ENCODE measurements at places on chromosomes 7 and 10.

DNA sequence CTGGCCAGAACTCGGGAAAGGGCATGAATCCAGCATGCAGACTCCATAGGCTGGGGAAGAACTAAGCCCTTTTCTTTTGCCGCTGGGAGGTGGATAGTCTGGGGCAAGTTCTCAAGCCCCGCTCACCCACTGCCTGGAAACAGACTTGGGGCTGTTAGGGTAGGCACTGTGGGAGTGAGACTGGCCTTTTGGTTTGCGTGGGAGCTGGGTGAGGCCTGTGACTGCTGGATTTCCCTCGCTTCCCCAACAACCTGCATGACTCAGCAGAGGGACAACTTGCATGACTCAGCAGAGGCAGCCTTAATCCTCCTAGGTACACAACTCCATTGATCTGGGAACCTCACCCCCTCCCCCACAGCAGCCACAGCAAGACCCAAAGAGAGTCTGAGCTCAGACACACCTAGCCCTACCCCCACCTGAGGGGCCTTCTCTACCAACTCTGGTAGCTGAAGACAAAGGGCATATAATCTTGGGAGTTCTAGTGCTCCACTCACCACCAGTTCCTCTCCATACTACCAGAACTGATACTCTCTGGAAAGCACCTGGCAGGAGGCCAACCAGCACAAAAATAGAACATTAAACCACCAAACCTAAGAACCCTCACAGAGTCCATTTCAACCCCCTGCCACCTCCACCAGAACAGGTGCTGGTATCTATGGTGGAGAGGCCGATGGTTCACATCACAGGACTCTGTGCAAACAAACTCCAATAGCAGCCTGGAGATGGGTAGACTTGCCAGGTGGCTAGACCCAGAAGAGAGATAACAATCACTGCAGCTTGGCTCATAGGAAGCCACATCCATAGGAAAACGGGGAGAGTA is 81.4 kb upstream of the LAMB4 start:
- no peak for DNase-seq

DNA sequence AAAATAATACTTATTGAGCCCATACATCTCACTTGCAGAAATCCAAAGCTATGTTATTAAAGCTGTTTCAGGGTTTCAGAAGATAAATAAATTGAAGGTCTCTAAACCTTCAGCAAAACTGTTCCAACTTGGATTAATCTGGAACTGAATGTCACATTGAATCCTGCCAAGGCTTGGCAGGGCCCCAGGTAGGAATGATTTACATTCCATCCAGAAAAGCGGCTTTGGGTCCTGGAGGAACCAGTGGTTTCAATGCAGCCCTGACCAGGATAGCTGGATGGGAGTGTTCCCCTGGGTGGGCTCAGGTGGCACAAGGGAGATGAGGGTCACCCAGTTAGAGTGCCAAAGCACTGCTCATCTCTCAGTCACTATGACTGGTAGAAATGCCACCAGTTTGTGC is 37.0 kb upstream of the TMEM72 start:
- DNase-seq = no peak

DNA sequence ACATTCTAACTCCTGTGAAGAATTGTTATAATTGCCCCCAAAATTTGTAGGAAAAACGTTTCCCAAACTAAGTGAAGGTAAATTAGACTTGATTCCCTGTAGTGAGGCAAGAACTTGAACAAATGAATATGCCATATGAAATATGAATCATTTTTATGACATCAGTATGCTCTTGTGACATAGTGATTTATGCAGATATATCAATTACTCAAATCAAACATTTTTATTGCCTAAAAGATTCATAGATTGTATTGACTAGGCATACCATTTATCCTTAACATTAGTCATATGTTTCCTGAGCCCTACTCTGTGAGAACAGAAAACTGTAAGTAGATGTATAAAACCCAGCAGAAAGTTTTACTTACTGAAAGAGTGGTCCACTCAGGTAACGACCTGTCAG is 245.6 kb downstream of the MALRD1 start:
- DNase-seq = no peak

DNA sequence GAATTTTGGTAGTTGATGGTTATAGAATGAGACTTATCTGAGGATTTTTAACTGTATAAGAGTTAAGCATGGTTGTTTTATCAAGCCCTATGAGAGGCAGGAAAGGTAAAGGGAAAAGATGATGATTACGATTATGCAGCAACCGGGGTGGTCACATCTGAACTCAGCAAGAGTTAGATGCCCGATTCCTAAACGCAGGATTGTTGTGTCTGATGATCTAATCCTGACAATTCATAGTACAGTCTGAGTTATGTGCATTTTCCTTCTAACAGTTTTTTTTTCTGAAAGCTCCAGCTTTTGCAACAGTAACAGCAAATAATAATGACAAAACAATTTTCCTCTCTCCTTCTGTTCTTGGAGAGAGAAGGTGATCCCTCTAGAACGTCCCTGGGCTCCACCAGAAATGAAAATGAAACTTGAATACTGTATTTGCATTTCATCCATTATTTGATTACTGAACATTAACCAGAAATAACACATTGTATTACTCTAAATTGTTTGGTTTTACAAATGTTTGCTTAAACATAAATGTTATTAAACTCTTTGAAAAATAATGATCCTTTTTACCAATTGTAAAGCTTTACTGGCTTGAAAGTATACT is 176.5 kb upstream of the CCDC6 start:
- DNase-seq = no peak

DNA sequence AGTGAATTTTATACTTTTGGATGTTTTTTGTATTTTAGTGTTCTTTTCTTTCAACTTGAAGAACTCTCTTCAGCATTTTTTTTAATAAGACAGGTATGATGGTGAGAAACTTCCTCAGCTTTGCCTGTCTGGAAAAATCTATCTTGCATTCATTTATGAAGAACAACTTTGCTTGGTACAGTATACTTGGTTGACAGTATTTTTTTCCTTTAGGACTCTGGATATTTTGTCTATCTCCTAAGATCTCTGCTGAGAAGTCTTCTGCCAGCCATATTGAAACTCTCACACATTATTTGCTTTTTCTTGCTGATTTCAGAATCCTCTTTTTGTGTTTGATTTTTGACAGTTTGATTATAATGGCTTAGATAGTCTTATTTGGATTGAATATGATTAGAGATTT is 405.0 kb upstream of the GHITM start:
- no peak for DNase-seq

GRCh38 chr7:24052572-24053260 is 231.3 kb upstream of the NPY start:
- peak; percentile 95 for DNase-seq

- DNase-seq = no peak
Observed at GRCh38 chr7:69882269-69882668, 284.0 kb downstream of the AUTS2 start.

- DNase-seq = no peak
Observed at GRCh38 chr10:30747633-30748032, 118.1 kb upstream of the LYZL2 start.

GRCh38 chr10:30560326-30560725 is 69.2 kb downstream of the LYZL2 start:
- no peak for DNase-seq

GRCh38 chr10:33125522-33126517 is 167.8 kb upstream of the ITGB1 start:
- no peak for DNase-seq

DNA sequence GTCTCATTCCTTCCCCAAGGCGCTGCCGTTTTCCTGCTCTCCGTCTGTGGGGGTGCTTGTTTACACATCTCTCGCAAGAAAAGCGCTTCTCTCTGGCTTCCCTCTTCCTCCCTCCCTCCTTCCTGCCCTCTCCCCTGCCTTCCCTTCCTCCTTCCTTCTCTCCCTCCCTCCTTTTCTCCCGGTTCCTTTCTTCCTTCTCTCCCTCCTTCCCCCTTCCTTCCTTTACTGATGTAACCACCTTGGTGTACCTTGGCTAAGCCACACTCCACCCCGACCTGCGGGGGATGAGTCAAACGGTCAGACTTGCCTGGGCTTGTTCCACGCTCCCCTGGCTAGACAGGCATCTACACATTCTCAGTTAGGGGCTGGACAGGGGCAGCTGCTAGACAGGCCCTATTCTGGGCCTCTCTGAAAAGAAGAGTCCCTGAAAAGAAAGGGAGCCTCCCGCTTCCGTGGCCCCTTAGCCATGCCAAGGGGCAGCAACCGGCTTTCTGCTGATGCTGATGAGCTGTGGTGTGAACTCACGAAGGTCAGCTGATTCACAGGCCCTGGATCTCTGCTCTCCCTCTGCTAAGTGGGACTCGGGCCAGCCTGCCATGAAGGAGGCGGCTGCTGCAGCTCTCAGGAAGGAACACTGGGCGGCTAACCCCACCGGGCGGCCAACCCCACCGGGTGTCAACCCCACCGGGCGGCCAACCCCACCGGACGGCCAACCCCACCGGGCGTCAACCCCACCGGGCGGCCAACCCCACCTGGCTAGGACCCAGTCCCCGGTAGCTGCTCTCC is 216.8 kb downstream of the TCERG1L start:
- no peak for DNase-seq

DNA sequence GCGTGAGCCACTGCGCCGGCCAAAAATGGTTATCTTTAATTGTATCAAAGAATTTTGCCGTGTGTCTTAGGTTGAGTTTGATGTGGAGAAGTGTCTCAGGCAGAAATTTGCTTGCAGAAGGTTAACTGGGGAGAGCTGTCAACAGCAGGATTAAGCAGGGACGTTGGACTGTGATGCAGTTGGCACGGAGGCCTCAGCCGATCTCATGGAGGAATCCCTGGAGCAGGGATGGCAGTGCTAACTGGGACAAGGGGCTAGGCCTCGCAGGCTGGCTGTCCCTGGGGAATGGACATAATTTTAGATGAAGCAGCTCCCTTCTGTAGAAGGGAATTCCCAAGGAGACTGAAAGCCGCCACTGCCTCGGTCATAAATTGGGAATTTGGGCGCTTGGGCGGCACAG is 12.3 kb upstream of the KIF5B start:
- no peak for DNase-seq

DNA sequence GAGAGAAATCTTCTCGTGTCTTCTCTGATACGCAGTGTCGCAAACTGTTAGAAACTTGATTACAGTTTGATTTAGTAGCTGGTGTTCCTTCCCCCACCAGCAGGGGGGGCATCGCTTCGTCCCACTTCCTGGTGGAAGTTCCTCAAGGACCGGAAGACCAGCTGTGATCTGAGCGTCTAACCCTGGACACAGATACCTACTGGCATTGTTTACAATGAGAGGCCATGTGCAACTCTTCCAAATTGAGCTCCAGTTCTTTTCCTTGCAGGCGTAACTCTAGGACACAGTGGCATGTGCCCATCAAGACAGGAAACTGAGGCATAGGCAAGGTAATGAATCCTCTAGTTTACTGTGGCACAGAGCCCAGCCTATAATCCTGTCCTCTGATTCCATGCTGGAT is 219.0 kb downstream of the CCDC3 start:
- no peak for DNase-seq

GRCh38 chr7:14835384-14835783 is 67.2 kb downstream of the DGKB start:
- peak; percentile 93 for DNase-seq

- no peak for DNase-seq
Observed at GRCh38 chr7:53437336-53437735, 401.9 kb downstream of the POM121L12 start.

- DNase-seq = no peak
Observed at GRCh38 chr10:71145352-71145945, 66.9 kb upstream of the UNC5B start.

DNA sequence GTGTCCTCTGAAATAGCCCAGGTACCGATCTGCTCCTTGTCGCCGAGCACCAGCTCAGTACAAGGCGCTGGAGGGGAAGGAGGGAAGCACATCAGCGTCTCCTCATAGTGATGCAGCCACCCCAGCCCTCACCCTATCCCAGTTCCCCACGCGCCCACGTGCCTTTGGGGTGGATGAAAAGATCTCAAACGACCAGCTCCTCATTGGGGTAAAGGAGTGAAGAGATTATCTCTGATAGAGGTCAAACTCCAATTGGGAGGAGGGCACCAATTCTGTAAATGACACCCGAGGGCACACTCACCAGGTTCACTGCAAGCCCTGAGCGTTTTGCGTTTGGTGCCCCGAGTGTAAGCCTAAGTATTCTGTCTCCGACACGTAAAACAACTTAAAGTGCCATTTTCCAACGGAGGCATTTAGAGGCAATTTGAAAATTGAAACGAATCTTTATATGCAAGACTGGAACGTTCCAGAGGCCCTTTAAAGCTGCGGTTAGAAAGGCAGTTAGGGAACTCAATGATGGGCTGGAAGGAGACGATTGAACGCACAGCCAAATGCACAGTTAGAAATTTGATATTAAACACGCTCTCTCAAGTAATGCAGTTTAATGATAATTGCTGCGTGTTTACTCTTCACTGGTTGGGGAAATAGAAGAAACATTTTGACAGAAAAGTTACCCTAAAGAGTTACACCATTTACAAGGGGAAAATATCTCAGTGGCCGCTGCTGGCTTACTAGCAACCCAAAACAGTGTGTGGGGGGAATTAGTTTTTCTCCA is 8.9 kb upstream of the EMX2 start:
- DNase-seq = peak; percentile 12

DNA sequence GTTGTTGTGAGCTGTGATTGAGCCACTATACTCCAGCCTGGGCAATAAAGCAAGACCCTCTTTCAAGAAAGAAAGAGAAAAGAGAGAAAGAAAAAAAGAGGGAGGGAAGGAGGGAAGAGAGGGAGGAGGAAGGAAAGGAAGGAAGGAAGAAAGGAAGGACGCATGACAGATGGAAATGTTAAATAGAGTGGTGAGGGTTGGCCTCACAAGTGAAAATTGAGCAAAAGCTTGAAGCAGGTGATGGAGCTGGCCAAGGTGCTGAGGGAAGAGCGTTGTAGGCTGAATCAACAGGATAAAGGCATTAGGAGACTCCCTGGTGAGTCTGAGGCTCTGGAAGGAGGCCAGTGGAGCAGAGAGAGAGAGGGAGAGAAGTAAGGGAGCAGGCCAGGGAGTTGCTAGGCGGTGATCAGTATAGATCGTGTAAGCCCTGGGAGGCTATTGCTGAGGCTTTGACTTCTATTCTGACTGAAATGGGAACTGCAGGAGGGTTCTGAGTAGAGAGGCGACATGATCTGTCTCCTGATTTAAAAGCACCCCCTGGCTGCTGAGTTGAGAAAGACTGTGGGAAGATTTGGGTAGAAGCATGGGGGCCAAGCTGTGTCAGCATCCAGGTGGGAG is 26.5 kb upstream of the TMEM248 start:
- DNase-seq = no peak

DNA sequence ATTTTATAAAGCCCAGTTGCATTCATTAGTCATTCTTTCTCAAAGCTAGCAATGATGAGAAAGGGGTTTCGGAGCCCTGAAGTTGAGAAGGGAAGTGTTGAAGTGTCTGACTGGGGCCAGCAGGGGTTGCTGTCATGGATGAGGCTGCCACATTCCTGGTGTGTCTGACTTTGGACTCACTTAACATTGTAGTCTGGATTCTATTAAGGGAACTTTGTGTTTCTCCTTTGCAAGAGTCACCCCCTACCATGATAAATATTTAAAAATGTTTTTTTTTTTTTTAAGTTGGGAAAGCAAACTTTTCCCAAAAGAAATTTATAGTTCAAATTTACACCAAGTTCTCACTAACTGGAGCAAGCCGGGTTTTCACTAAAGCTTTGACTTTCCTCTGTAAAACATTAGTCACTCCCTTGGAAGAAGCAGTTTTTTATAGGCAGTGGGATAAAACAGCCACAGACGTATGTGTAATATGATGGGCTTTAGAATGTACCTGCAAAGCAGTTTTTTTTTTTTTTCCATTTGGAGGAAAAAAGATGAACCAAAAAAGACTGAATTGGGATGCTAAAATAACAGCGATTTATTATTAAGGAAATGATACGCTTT is 243.6 kb downstream of the TWIST1 start:
- DNase-seq = no peak

GRCh38 chr10:70691611-70692010 is 19.3 kb downstream of the ADAMTS14 start:
- no peak for DNase-seq

GRCh38 chr10:17871036-17871435 is 61.9 kb downstream of the MRC1 start:
- no peak for DNase-seq

Measured in NCI-H1436 treated with DMSO at 0.1 percent for 48 hours (cell line).